ENCODE measurements at places on chromosomes 6 and 20. TPM values are rescaled to one million over a fixed set of nuclear protein-coding genes. Genes with fewer than 3 reads are reported as not detected.

DNA sequence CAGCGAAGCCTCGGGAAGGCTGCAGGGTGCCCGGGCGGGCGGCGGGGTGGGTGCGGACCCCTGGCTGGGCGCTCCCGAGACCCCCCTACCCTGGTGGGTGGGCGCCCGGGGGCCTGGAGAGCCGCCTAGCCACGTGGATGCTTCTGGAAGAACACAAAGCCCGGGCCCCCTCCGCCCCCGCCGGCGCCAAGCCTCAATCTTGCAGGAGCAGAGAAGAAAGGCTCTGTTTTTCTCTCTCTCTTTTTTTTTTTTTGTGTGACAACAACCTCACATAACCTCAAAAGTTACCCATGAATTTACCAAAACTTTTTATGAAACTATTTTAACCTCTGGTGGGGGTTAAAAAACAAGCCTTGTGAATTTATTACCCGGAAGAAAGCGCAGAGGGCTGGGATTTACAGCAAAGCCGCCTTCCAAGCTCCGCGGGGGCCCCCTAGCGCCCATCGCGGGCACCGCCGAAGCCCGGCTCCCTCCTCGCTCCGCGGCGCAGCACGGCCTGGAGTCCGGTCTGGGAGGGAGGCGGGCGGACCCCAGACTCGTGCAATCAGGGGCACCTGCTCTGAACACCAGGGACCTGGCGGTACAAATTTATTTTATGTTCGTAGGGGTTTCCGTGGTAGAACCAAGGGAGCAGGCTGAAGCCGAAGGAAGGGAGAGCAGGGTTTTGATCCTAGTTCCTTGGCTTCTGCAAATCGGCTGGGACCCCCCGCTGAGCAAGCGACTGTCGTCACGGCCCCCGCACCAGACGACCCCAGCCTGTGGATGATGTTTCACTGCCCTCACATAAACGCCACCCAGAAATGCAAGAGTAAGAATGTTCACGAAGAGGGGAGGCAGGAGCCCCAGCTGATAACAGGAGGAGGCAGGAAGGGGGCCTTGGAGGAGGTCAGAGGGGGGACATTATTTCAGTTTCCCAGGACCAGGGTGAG is 58.9 kb downstream of the ZNF831 start:
- no peak overlapping the region for H3K27ac ChIP-seq
- H3K36me3 ChIP-seq = no peaks in the 10 kb centered on the region
- H3K27me3 ChIP-seq = no peaks in the 10 kb centered on the region
- H3K4me3 ChIP-seq = peak overlapping the region; percentile 30
- no peaks in the 10 kb centered on the region for H3K4me1 ChIP-seq

GRCh38 chr6:56242346-56242745 is 5.0 kb downstream of the COL21A1 start:
- no peaks in the 10 kb centered on the region for H3K36me3 ChIP-seq
- no peak for DNase-seq
- no peaks in the 10 kb centered on the region for H3K27me3 ChIP-seq
- no peak overlapping the region for H3K4me3 ChIP-seq

GRCh38 chr6:9272671-9273070 is 837.3 kb upstream of the SLC35B3 start:
- no peaks in the 10 kb centered on the region for H3K4me1 ChIP-seq
- H3K36me3 ChIP-seq = no peaks in the 10 kb centered on the region
- no peak for DNase-seq
- H3K27me3 ChIP-seq = no peaks in the 10 kb centered on the region

The BPIFB4 gene
- total RNA-seq = not detected

GRCh38 chr6:128557081-128557480 is 36.7 kb upstream of the PTPRK start:
- H3K36me3 ChIP-seq = no peaks in the 10 kb centered on the region
- DNase-seq = no peak
- no peaks in the 10 kb centered on the region for H3K27me3 ChIP-seq

The COL10A1 gene
- total RNA-seq = not detected

The PACSIN1 gene
- total RNA-seq = 0.10 TPM

The C20orf173 gene
- total RNA-seq = not detected

DNA sequence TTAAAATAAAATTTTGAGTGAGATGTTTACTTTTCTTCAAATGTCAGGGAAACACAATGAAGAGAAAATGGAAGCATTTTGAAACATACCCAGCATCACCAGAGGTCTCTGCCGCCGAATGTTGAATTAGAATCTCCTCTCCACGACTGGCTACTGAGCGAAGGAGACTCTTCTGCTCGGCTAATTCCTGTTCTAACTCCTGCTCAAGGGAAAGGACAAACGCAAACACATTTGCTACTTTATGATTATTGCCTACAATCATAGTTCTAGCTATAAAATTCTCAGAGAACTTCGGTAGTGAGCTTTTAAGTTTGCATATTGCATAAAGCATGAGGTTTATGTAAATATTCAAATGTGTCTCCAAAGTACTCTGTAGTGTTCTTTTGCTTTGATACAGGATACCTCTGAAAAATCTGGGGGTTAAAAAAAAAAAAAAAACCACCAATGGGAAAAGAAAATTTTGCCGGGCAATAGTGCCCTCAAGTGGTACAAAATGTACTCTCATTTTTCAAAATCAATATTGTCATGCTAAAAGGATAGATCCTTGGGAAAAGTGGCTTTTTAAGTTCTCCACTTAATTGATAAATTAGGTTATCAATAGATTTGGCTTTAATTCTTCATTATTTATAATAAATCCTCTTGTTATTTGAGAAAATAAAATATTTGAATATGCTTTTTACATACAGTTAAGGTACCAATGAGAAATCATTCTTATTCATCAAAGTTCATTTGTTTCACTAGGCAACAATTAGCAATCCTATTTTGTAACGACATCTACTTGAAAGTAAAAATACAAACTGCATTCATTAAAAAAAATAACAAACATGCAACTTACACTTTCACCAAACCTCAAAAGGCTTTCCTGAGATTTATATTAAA is 369.0 kb downstream of the SYNE1 start:
- H3K27ac ChIP-seq = no peak overlapping the region
- H3K36me3 ChIP-seq = peaks cover 4% of the 10 kb centered on the region
- no peak overlapping the region for H3K4me3 ChIP-seq
- H3K4me1 ChIP-seq = peaks cover 8% of the 10 kb centered on the region
- H3K27me3 ChIP-seq = no peaks in the 10 kb centered on the region

- no peak for DNase-seq
- H3K36me3 ChIP-seq = no peaks in the 10 kb centered on the region
- H3K4me3 ChIP-seq = no peak overlapping the region
- no peak overlapping the region for H3K27ac ChIP-seq
Measured at GRCh38 chr20:23037017-23037481, 1.9 kb downstream of the SSTR4 start.

- no peaks in the 10 kb centered on the region for H3K4me1 ChIP-seq
- DNase-seq = no peak
- no peak overlapping the region for H3K4me3 ChIP-seq
Measured at GRCh38 chr20:7714549-7714948, 225.7 kb downstream of the HAO1 start.

DNA sequence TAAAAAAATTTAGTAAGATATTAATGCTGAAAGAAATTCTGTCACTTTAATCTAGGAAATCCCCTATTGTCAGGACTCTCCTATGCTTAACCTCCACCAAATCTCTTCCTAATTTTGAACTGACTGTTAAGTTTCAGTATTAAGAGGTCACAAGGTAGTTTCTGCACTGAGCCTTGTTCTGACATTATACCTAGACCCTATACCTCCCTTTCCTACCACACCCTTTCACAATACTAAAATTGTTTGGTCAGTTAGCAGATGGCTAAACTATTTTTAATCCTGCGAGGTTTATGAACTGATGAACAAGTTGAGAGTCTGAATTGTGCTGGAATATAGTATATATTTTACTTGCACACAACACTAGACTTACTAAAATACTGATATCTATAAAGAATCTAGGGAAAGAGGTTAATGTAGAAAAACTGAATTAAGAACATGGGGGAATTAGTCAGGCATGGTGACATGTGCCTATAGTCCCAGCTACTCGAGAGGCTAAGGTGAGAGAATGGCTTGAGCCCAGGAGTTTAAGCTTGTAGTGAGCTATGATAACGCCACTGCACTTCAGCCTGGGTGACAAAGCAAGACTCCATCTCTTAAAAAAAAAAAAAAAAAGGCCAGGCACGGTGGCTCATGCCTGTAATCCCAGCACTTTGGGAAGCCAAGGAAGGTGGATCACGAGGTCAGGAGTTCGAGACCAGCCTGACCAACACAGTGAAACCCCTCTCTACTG is 51.5 kb downstream of the HBS1L start:
- no peak overlapping the region for H3K27ac ChIP-seq
- H3K27me3 ChIP-seq = no peaks in the 10 kb centered on the region
- DNase-seq = no peak
- no peak overlapping the region for H3K4me3 ChIP-seq

The EBF4 gene
- 19.9 TPM for total RNA-seq

The IRF4 gene
- total RNA-seq = 3.8 TPM

DNA sequence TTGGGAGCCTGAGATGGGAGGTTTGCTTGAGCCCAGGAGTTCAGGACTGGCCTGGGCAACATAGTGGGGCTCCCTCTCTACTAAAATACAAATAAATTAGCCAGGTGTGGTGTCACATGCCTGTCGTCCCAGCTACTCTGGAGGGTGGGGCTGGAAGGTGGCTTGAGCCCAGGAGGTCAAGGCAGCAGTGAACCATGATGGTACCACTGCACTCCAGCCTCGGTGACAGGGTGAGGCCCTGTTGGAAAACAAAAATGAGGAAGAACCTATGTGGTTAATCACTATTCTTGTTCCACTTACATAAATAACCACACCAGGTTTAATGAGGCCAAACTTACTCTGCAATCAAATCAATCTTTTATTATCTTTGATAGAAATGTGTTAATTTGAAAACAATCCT is 5.4 kb downstream of the PPDPF start:
- DNase-seq = peak; percentile 23
- no peak overlapping the region for H3K4me3 ChIP-seq
- no peaks in the 10 kb centered on the region for H3K4me1 ChIP-seq

GRCh38 chr20:50501972-50502745 is 8.0 kb upstream of the PTPN1 start:
- no peaks in the 10 kb centered on the region for H3K36me3 ChIP-seq
- no peaks in the 10 kb centered on the region for H3K4me1 ChIP-seq
- DNase-seq = no peak
- no peaks in the 10 kb centered on the region for H3K27me3 ChIP-seq
- no peak overlapping the region for H3K27ac ChIP-seq

- no peaks in the 10 kb centered on the region for H3K27me3 ChIP-seq
- H3K4me3 ChIP-seq = no peak overlapping the region
- DNase-seq = no peak
- no peaks in the 10 kb centered on the region for H3K36me3 ChIP-seq
- H3K27ac ChIP-seq = peak overlapping the region; percentile 86
Measured at GRCh38 chr6:41711323-41712038, 23.9 kb downstream of the TFEB start.

DNA sequence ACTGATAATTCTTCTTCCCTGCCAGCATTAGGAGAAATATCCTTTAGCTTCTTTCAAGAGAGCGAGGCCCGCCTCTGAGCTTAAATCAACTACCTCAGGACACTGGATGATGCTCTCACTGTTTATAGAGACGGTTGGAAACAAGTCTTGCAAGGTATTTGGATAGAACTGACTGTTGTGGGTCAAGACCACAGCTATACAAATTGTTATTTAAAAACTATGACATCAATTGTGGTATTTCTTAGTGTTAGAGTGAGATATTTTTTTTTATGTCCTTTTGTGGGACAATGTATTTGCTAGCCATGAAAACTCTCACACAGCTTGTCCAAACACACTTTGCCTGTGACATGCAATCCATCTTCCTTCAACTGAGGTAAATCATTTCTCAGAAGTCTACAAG is 136.3 kb upstream of the PHACTR1 start:
- no peaks in the 10 kb centered on the region for H3K27me3 ChIP-seq
- H3K4me3 ChIP-seq = no peak overlapping the region
- no peak for DNase-seq
- H3K4me1 ChIP-seq = no peaks in the 10 kb centered on the region

GRCh38 chr6:137978252-137978896 is 111.3 kb downstream of the TNFAIP3 start:
- H3K27me3 ChIP-seq = no peaks in the 10 kb centered on the region
- DNase-seq = no peak
- H3K27ac ChIP-seq = no peak overlapping the region
- no peak overlapping the region for H3K4me3 ChIP-seq
- H3K36me3 ChIP-seq = no peaks in the 10 kb centered on the region
- no peaks in the 10 kb centered on the region for H3K4me1 ChIP-seq

DNA sequence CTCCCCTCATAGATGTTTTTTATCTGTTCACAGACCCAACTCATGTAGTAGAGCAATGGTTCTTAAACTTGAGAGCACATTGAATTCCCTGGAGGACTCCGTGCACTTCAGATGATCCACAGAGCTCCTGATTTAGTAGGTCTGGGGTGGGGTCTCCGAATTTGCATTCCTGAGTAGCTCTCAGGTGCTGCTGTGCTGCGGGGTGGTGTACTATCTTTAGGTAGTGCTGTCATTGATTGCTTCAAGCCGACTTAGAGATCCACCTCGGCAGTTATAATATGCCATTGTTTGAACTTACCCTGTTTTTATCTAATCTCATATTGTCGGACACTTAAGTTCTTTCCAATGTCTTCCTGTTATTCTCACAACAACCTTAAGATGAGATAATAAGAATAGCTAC is 45.0 kb downstream of the BMP2 start:
- H3K4me3 ChIP-seq = no peak overlapping the region
- no peaks in the 10 kb centered on the region for H3K27me3 ChIP-seq
- H3K27ac ChIP-seq = no peak overlapping the region
- H3K36me3 ChIP-seq = no peaks in the 10 kb centered on the region

GRCh38 chr6:138377042-138377441 is 663 bp upstream of the SMIM28 start:
- no peak overlapping the region for H3K27ac ChIP-seq
- no peaks in the 10 kb centered on the region for H3K36me3 ChIP-seq
- no peak overlapping the region for H3K4me3 ChIP-seq
- no peaks in the 10 kb centered on the region for H3K4me1 ChIP-seq
- H3K27me3 ChIP-seq = no peaks in the 10 kb centered on the region
- no peak for DNase-seq

DNA sequence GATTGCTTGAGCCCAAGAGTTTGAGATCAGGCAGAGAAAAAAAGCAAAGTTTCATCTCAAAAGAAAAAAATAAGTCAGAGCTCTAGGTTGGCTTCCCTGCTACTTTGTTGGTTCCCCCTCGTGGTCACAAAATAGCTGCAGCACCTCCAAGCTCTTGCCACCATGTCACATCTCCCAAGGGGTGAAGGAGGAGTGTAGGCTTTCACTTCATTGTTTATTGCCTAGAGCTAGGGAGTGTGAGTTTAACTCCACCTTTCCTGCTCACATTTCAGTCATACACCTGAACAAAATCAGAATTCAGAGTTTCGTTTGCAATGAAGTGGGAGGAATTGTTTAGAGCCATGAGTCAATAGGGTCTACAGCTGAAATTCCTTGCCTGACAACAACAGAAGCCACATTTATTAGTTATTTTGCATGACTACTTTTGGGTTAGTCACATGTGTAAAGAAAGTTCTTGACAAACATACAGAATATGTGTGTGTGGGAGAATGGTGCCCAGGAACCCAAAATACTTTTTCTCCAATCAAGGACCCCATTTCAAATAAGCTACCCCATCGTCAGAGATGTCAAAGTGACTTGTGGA is 56.2 kb upstream of the UFL1 start:
- no peak for DNase-seq
- no peaks in the 10 kb centered on the region for H3K36me3 ChIP-seq
- H3K4me3 ChIP-seq = no peak overlapping the region

- no peaks in the 10 kb centered on the region for H3K36me3 ChIP-seq
- no peaks in the 10 kb centered on the region for H3K4me1 ChIP-seq
- no peak overlapping the region for H3K27ac ChIP-seq
- no peaks in the 10 kb centered on the region for H3K27me3 ChIP-seq
Measured at GRCh38 chr6:7502743-7503142, 38.7 kb upstream of the DSP start.
